ENCODE measurements at places on chromosomes 5 and 9. TPM values are rescaled to one million over a fixed set of nuclear protein-coding genes. Genes with fewer than 3 reads are reported as not detected.

GRCh38 chr5:39159811-39160490 is 59.4 kb downstream of the FYB1 start:
- no peak overlapping the region for H3K4me3 ChIP-seq
- no peak for DNase-seq
- H3K4me1 ChIP-seq, result peaks cover 10% of the 10 kb centered on the region
- H3K27ac ChIP-seq, result no peak overlapping the region
- no peaks in the 10 kb centered on the region for H3K36me3 ChIP-seq
- no peaks in the 10 kb centered on the region for H3K27me3 ChIP-seq

Gene C5orf52
- not detected for total RNA-seq

Gene SV2C
- not detected for total RNA-seq

GRCh38 chr5:122906768-122907167 is 61.4 kb downstream of the SNX24 start:
- H3K4me3 ChIP-seq, result no peak overlapping the region
- no peaks in the 10 kb centered on the region for H3K36me3 ChIP-seq
- peaks cover 15% of the 10 kb centered on the region for H3K4me1 ChIP-seq
- DNase-seq, result no peak

Gene SIT1
- not detected for total RNA-seq

- no peaks in the 10 kb centered on the region for H3K36me3 ChIP-seq
- H3K27ac ChIP-seq, result no peak overlapping the region
- H3K4me1 ChIP-seq, result no peaks in the 10 kb centered on the region
- no peak for DNase-seq
- H3K4me3 ChIP-seq, result no peak overlapping the region
Measured at GRCh38 chr9:114409103-114409780, 21.5 kb upstream of the AKNA start.

Gene PLAA
- total RNA-seq, result 19.7 TPM
